ENCODE measurements at places on chromosomes 6 and 20.

DNA sequence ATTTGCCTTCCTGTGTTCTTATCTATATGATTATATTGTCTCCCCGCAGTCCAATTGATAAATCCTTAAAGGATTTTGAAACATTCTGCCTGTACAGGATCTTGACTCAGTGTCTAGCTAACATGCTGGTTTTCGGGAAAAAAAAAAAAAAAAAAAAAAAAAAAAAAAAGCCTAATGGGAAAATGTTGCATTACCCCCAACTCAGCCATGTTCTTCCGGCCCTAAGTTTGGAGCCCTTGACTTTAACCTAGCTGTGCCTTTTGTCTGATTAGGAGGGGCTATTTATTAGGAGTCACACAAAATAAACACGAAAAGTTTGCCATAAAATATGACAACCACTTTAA is 244.4 kb upstream of the TCF21 start:
- no peak for DNase-seq

DNA sequence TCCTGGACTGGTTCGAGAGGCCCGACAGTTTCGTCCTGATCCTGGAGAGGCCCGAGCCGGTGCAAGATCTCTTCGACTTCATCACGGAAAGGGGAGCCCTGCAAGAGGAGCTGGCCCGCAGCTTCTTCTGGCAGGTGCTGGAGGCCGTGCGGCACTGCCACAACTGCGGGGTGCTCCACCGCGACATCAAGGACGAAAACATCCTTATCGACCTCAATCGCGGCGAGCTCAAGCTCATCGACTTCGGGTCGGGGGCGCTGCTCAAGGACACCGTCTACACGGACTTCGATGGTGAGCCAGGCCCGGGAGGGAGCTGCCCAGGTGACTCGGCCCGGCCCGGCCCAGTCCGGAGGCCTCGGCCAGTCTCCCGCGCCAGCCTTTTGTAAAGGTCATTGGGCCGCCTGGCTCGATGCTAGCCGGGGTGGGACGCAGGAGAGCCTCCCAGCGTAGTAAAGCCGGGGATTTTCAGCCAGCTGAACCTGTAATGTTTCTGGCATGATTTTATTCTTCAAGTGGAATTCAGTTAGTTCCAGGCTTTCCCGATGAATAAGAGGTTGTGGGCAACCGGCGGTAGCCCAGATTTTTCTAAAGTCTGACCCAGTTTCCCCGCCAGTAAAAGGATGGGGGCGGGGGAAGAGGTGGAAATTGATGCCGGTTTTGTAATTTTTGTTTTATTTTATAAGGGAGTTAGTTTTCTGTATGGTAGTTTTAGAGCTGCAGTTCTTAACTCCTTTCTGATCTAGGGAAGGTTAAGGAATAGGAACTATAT is 1.4 kb downstream of the PIM1 start:
- DNase-seq: no peak

DNA sequence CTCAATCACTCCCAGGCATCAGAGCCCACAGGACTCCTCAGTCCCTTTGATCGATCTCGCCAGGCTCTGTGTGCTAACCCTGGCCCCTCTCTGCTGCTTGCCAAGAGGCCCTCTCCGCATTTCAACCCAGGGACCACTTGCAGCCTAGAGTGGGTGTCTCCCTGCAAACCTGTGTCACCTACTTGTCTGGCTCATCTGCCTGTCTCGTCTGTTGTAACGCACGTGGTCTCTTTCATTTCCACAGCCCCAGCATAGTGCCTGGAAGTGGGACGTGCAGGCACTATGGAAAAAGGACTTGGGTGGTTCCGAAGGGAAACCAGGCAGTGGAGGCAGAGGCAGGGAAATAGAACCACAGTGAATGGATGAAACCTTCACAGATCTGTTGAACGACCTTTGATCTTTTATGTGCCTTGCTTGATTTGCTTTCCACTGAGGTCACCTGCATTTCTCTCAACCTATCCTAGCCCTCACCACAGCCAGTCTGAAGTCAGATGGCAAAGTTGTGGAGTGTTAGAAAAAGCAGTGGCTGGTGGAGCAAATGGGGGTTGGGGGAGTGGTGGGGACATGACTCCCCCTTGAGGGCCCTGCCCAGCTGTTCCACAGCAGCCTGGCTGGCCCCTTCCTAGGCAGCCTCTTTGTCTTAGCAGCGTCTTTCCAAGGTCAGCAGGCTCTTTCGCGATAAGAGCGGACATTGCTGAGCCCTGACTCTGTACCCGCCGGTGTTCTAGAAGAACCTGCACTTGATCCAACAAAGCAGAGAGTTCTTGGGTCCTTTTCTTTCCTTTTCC is 55.8 kb upstream of the TAGAP start:
- DNase-seq: no peak

GRCh38 chr6:31158863-31159855 is 770 bp downstream of the TCF19 start:
- no peak for DNase-seq

DNA sequence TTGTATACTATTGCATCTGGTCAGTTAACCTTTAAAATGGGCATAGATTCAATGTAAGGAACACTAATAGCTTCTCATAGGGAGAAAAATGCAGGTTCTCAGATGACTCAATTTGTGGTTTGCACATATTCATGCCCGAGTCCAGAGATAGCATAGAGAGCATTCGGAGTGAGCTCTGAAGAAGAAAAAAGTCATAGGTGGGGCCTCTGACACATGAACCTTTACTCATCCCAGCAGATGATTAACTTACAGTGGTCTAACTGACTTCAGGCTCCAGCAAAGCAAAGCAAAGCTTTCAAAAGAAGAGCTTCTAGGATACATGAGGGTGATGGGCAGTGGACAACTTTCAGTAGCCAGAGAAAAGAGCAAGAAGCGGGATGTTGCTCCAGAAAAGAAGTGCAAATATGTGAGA is 55.3 kb upstream of the BTN3A2 start:
- no peak for DNase-seq
